Activated T-helper 1 cell treated with anti-CD3 and anti-CD28 coated beads, Interleukin-2, amount 50 U/mL, for 16 hours (primary cell): ENCODE measurements at places on chromosomes 1 and 21.

DNA sequence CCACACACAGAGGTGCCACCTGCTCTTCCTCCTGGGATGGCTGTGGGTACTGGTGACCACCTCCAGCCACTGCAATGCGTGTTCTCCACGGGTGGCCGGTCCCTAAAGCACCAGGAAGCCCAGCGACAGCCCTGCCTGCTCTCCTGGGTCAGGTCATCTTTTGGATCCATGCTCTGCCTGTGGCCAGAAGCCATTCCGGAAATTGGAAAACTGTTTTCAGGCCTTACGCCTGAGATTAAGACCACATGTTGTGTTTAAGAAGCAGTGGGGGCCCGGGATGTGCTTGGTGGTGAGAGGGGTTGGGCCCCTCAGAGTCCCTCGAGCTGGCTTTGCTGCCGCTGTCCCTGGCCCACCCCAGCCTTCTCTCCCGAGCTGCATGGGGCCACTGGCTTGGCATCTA, 150.8 kb downstream of the PEX14 start:
- DNase-seq = no peak

- DNase-seq = no peak
Observed at GRCh38 chr1:111961016-111961415, 28.5 kb downstream of the KCND3 start.

- no peak for DNase-seq
Observed at GRCh38 chr1:159429074-159429861, 2.7 kb upstream of the OR10J4 start.

DNA sequence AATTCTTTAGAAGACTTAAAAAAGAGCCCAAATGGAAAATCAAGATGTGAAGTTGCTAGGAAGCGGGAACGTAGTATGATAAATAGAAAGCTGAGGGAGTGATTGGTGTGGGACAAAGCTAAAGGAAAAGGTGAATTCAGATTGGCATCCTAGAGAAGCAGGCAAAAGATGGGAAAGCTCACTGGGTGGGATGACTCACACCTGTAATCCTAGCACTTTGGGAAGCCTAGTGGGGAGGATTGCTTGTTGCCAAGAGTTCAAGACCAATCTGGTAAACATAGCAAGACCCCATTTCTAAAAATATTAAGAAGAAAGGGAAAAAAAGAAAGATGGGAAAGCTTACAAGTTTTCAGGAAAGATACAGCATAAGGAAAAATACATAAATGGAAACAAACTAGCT, 1.8 kb downstream of the MRPS21 start:
- no peak for DNase-seq

GRCh38 chr1:115159958-115160357, 70.7 kb upstream of the TSPAN2 start:
- DNase-seq = no peak

DNA sequence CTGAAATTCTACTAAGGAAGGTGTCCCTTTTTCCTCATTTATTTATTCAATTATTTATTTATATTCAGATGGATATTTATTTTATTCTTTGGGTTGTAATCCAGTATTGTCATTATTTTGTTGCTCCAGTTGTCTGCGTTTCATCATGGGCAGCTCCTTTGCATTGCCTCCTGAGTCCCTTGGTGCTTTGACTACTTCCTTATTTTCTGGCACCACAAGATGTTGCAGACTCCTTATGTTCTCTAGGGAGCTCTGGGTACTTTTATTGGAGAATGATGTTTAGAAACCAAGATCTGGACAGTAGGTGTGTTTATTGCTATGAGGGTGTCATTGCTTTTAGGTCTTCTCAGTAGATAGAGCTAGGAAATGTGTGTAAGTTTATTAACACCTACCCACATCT, 59.9 kb upstream of the ERRFI1 start:
- no peak for DNase-seq

GRCh38 chr1:22285549-22286396, 142.9 kb upstream of the WNT4 start:
- DNase-seq = no peak

- no peak for DNase-seq
Observed at GRCh38 chr1:21396516-21396915, 43.4 kb upstream of the NBPF3 start.

GRCh38 chr1:46942086-46942485, 810 bp upstream of the CYP4A11 start:
- no peak for DNase-seq

- no peak for DNase-seq
Observed at GRCh38 chr1:230422221-230422981, 3.7 kb downstream of the PGBD5 start.

DNA sequence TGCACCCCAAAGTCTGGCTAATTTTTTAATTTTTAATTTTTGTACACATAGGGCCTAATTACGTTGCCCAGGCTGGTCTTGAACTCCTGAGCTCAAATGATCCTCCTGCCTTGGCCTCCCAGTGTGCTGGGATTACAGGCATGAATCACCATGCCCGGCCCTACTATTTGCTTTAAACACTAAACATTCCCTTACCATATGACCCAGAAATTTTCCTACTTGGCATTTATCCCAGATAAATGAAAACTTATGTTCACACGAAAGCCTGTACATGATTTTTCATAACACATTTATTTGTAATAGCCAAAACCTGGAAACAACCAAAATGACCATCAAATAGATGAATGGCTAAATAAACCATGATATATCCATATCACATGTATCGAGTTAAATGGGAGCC, 35.8 kb downstream of the NDUFS5 start:
- no peak for DNase-seq

- DNase-seq = no peak
Observed at GRCh38 chr21:25297117-25297516, 310.2 kb downstream of the MRPL39 start.

DNA sequence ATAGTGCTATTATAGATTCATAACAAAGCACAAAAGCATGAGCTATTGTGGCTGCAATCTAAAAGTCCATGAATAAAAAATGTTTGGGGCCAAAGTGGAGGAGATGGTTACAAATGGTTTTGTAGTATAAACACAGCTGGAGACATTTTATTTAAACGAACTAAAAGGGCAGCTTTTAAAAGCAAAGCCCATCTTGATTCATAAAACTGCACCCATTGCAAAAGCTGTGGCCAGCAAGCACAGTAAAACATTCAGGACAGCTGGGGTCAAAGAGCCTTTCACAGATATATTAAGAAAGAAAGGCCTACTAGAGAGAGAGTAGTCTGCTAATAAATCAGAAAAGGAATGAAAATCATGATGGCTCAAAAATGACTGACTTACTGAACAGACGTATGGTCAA, 520.8 kb downstream of the NUF2 start:
- no peak for DNase-seq

DNA sequence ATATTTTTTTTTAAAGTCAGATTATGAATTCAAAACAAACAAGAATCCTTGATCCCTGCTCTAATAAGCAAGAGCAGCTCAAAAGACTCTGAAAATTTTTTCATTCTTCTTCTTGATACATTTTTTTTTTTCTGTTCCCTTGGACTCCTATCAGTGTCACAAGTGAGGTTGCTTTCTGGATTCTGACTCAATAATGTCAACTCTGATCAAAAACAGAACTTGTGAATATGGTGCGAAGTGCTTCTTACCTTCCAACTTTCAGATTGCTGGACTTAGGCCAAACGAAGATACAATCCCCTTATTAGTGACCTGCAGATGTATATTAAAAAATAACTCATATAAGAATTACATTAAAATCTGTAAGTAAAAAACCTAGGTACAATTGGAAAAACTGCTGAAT, 136.1 kb downstream of the GPATCH2 start:
- no peak for DNase-seq

DNA sequence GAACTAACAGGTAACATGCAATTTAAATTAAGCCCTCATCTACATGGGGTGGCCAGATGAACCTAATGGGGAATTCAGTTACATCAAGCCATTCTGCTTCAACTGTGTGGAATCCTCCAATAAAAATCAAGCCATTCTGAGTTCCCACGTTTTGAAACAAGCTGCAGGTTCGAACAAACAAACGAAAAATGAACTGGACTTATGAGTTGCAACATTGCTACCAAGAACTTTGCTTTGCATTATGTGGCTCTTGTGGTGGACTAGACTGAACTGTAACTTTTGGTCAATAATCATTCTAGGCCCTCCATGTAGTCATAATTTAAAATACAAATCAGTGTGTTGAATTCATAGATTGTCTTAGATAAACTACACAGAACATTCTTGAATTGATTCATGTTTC, 517.2 kb downstream of the PTBP2 start:
- DNase-seq = no peak

- no peak for DNase-seq
Observed at GRCh38 chr1:105641407-105641806, 1415.1 kb upstream of the PRMT6 start.

DNA sequence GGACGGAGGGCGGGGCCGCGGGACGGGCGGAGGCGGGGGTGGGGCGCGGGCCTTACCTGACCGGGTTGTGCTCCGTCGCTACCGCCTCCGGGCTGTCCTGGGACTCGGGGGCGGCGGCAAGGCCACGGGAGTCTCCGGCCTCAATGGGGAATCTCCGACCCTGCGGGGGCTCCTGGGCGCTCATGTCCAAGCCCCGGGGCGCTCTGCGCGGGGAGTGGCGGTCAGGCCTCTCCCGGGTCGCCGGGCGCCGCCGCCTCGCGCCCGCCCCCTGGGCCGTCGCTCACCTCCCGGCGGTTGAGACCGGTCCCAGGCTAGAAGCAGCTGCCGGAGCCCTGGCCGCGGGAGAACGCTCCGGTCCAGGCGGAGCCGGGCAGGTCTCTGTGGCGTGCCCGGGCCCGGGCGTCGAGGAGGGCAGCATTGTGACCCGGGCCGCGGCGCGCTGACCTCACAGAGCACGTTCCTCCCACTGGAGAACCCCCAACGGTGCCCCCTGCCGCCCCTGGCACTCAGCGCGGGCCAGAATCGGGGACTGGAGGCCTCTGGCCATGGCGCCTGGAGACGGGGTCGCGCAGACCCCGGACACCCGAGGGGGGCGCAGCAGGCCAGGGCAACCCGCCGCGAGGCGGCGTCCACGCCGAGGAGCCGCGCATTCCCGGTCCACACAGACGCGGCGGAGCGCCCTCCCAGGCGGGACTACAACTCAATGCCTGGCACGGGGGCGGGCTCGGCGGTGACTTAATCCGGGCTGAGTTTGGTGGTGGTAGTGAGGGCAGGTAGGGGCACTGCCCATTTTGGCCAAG, 411 bp downstream of the FAM229A start:
- no peak for DNase-seq

DNA sequence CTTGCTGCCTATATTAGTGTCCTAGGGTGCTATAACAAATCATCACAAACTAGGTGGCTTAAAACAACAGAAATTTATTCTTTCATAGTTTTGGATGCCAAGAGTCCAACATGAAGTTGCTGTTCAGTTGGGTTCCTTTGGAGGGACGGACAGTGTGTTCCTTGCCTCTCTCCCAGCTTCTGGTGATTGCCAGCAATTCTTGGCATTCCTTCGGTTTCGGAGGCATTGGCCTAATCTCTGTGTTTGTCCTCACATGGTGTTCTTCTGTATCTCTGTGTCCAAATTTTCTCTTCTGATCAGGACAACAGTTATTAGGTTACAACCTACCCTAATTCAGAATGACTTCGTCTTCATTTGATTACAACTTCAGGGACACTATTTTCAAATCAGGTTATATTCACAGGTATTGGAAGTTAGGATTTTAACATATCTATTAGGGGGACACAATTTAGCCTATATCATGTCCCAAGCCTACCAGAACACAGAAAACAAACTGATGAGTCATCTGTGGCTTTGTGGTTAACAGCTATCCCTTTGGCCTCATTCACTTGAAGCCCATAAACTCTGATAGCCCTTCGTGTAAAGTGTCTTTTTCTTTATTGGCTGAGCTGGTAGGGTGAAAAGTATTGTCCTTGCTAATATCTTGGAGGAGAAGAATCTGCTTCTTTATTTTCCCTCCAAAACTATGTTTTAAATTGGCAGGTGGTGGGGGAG, 83.2 kb upstream of the PAPPA2 start:
- no peak for DNase-seq

GRCh38 chr1:83999316-83999819, 436 bp upstream of the TTLL7 start:
- DNase-seq = peak; percentile 7

- DNase-seq = no peak
Observed at GRCh38 chr1:52637946-52638345, 5.0 kb downstream of the SHISAL2A start.

- no peak for DNase-seq
Observed at GRCh38 chr21:42495765-42496119, 282 bp downstream of the RSPH1 start.
